NT2/D1 (cell line): ENCODE measurements at places on chromosomes 1 and 21.
A peak's percentile ranks its signal among the peaks of the same experiment; 100 is the strongest.

DNA sequence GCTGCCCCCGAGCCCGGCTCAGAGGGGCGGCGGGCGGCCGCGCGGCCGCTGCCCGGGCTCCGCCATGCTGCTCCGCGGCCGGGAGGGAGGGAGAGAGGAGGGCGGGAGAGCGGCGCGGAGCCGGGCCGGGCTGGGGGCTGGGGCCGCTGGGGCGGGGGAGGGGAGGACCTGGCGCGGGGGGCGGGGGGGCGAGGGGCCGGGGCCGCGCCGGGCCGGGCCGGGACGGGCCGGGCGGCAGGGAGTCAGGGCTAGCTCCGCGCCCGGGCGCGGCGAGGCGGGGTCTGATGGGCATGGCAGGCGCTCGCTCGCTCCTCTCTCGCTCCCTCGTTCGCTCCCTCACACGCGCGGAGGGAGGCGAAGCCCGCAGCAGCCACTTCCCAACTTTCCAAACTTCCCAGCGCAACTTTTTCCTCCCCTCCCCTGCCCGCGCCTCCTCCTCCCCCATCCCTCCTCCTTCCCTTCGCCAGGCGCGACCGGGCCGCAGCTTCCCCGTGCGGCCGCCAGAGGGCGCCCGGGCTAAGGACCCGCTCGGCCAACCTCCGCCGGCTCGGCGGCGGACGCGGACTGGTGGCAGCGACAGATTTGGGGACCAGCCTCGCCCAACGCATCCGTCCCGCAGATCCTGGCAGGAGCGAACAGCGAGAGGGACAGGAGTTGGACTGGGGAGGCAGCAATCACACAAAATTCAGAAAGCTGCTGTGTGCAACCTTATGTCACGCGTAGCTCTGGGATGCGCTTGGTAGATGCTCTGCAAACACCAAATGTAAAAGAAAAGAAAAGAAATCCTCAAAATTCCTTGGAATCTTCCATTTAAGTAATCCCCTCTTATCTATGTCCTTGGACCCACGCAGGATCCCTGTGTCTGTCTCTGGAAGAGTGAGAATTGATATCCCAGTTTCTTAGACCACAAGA, at the start of gene TRABD2B:
TSS of gene TRABD2B (minus strand) at position 97 of the 912 bp plus-strand sequence.
- DNase-seq: peak; percentile 92

GRCh38 chr1:53485478-53486394, 26.5 kb downstream of the DMRTB1 start:
- DNase-seq: peak; percentile 96

GRCh38 chr1:201357211-201357610, 20.3 kb downstream of the TNNT2 start:
- DNase-seq: no peak

GRCh38 chr1:70896224-70896623, 151.4 kb downstream of the PTGER3 start:
- DNase-seq: no peak

- peak; percentile 27 for DNase-seq
These were observed 38.5 kb downstream of the TRIM11 start for GRCh38 chr1:228367798-228368791.

DNA sequence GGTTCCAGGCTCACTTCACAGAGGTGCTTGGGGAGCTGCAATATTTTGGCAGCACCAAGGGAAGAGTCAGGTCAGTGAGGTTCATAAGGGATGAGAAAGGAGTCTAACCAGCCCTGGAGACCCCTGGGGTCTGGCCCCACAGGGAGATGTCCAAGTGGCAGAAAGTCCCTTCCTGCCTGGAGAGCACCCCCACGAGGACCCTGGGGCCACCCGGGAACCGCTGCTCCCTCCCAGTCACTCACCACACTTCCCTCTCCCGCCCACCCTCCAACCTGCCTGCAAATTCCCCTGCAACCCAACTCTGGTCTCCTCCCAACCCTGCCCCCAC, 6.5 kb upstream of the ITGB2 start:
- DNase-seq: no peak

DNA sequence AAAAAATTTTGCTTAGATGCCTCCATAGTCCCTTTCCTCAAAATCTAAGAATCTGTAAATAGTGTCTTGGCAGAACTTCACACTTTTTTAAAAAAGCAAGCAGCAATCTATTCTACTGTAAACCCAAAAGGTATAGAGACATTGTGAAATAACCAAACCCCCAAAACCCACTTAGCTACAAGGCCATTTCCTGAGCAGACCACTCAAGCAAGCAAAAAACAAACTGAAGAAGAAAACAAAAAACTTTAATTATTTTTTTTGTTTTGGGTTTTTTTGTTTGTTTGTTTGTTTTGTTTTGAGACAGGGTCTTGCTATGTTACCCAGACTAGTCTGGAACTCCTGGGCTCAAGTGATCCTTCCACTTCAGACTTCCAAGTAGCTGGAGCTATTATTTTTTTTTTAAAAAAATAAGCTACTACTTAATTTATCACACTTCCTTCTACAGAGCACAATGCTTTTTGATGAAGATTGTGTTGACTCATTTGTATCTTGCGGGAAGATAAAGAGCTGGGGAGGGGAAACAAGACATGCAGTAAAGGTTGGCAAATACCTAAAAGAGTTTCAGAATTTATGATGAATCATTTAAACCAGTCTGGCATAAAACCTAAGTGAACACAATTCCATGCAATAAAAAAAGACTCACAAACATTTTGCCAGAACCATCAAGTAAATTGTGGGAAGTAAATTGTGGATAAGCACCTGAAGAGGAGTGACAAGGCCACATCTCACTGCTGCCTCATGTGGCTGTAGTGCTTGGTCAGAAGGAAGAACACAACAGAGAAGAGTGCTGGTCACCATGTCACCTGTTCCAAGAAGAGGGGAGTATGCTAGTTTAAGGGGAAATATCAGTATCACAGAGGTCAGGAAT, 2.7 kb upstream of the PTPN22 start:
- DNase-seq: peak; percentile 25

DNA sequence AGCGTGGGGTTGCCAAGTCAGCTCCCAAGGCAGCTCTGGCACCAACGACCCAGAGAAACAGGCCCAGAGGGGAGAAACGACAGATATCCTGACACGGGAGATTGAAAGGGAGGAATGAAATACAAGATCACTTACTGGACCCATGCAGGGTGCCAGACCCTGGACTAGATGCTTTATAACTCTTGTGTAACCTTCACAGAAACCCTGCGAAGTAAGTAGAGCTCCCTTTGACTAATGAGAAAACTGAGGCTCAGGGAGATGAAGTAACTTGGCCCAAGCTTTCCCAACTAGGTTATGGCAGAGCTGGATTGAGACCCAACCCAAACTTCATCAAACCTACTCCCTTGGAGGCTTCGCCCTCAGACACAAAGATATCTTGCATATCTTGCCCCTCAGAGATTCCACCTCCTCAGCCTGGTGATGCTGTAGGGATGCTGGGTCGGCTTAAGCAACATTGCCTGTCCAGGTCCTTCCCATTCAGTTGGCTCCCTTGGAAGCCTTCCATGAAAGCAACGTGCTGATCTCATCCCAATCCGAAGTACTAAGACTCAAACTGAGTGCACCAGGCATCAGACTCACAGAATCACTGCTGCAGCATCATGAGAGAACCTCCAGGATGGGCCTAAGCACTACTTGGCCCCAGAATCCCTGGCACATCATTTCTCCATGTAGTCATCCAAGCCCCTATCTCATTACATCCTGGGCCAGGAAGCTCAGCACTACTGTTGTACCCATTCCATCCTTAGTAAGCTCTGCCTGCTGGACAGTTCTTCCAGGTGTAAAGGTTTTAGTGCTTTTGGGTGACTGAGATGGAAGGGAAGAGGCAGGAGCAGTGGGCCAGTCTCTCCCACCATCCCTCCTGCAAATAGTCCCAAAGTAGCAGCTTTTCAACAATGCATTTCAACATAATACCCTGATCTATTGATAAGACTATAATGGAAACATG, 1.1 kb upstream of the IGSF9 start:
- DNase-seq: no peak

DNA sequence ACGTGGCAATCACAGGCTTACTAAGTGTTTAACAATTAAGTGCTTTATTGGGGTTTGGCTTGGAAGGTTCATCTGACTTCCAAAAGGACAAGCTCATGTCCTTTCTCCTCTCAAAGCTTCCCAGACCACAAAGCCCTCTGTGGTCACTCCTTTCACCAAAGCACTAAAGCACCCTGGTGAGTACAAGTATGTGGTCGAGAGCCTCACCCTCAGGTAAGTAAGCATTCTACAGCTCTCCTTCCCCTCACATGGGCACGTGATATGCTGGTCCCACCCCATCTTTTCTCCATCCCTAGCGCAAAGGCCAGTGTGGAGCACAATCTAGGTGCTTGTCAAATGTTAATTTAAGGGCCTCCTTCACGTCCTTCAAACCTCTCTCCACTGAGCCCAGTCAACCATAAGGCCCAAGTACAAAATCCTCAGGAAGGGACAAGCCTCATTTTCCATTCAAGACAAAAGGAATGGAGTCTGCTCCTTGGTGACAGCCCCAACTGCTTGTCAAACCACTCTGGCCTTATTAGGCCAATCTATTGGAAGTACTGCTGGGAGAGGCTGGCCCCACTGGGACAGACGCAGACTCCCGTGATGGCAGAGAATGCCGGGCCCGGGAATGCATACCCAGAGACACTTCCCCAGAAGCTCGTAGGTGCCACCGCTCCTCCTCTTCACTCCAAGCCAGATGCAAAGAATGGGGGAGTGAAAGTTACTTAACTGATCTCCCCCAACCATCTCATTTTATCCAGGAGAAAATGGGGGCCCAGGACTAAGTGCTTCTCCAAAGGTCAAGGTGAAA, 7.8 kb downstream of the STMN1 start:
- DNase-seq: no peak

DNA sequence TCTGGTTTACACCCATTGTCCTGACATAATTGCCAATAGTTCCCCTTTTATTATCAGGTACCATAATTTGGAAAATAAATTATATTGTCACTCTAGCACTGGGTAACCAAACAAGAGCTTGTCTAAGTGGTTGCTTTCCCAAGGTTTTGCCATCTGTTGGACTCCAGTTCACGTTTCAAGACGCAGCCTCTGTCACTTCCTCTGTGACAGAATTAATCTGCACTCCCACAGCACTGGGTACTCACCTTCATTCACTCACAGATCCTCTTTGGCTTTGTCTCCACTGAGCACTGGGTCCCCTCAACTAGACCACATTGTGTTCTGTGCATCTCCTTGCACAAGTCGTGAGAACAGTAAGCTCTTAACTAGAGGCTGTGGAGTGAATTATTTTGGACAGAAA, 123.6 kb upstream of the JUN start:
- no peak for DNase-seq

- DNase-seq: no peak
These were observed 10.3 kb upstream of the LAD1 start for GRCh38 chr1:201409440-201409839.

DNA sequence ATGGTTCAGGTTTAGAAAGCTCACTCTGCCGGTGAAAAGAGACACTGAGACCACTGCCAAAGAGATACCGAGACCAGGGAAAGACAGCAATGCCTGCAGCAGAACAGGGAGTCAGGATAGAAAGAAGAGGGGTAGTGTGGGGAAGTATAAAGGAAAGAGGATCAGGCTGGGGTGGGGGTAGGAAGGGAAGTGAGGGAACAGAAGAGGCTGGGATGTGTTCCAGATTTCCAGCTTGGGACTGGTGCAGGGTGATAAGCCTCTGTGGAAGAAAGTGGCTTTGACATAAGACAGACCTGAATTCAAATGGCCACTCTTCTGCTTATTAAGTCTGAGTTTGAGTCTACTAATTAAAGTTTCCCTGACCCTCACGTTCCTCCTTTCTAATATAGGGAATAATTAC, 105.9 kb downstream of the PIK3R3 start:
- no peak for DNase-seq

GRCh38 chr1:171263901-171264300, 15.6 kb downstream of the FMO1 start:
- no peak for DNase-seq

DNA sequence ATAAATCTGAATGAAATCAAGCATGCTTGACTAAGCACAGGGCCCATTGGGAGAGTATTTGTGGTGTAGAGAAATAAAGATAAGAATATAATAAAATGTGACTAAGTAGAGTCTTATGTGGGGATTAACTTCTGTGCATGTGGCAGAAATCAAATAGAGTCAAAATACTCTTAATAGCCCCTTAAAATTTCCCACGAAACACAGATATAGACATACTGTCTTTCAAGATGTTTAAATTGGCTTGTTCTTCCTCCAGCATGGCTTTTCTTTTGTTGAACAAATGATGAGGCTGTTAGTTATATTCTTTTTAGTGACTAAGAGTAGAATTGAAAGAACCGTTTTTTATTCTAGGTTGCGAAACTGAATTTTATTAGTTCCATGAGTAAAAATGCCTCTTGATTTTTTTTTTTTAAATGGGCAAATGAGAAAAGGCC, 112.3 kb downstream of the RPS6KC1 start:
- DNase-seq: no peak
